ENCODE measurements at places on chromosomes 1 and 21.
A peak's percentile ranks its signal among the peaks of the same experiment; 100 is the strongest.

- no peak for DNase-seq
These were observed 998 bp upstream of the TTC34 start for GRCh38 chr1:2802421-2802961.

GRCh38 chr21:25507522-25507921 lies 99.8 kb downstream of the MRPL39 start:
- no peak for DNase-seq

DNA sequence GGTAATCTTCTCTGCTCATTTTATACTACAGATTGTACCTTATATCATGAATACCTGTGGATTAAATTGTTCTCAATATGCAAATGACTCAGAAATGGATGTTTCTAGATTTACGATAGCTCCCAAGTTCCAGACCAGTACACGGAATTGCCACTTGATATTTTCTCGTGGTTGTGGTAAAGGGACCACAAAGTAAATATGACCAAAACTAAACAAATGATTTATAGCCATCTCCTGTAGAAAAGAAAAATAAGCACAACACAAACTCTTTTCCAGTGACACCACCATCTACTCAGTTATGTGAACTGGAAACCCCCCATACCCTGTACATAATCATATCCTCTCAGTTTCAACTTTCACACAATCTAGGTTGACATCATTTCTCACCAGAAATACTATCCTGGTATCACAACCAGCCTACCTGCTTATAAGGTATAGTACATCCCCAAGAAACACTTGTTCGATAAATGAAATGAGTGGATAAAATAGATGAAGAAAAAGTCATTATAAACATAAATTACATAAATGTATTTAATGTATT lies 172.3 kb downstream of the ADGRL4 start:
- no peak for DNase-seq

- no peak for DNase-seq
These were observed 287.0 kb downstream of the OLFM3 start for GRCh38 chr1:101709721-101710120.

GRCh38 chr1:177122461-177123251 lies 41.9 kb downstream of the ASTN1 start:
- no peak for DNase-seq

GRCh38 chr1:40411294-40411693 lies 37.8 kb downstream of the SMAP2 start:
- DNase-seq = no peak

GRCh38 chr1:27602462-27603308 lies 1.3 kb downstream of the AHDC1 start:
- peak; percentile 46 for DNase-seq

GRCh38 chr1:69528376-69528775 lies 39.3 kb upstream of the LRRC7 start:
- no peak for DNase-seq

- DNase-seq = no peak
These were observed 5.4 kb upstream of the NBPF1 start for GRCh38 chr1:16618719-16619118.

DNA sequence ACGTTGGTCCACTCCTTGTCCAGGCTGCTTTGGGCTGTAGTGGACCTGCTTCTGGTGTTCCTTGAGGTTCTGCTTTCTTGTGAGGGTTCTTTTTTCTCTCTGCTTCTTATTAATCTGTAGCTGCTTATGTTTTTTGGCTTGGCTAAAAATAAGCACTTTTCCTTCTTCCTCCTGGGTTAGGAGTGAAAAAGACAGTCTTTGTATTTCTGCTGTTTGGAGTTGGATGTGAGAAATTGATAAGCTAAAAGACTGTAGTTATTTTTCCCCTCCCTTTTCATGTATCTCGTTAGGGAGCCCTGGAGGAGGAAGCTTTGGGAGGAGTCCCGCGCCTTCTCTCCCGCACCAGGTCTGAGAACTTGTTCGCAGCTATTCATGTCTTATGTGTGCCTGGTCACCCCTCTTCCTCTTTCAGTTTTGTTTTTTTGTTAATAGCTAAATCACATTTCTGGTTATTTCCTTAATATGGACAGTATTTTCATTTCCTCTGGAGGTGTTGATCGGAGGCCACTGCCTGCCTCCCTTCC lies 79.0 kb downstream of the GALNT2 start:
- no peak for DNase-seq

GRCh38 chr1:156247460-156248322 lies at the start of gene PAQR6:
Gene PAQR6 (minus strand): TSS chr1:156248056. CDS start chr1:156246731, 1,325 bp downstream.
- no peak for DNase-seq

DNA sequence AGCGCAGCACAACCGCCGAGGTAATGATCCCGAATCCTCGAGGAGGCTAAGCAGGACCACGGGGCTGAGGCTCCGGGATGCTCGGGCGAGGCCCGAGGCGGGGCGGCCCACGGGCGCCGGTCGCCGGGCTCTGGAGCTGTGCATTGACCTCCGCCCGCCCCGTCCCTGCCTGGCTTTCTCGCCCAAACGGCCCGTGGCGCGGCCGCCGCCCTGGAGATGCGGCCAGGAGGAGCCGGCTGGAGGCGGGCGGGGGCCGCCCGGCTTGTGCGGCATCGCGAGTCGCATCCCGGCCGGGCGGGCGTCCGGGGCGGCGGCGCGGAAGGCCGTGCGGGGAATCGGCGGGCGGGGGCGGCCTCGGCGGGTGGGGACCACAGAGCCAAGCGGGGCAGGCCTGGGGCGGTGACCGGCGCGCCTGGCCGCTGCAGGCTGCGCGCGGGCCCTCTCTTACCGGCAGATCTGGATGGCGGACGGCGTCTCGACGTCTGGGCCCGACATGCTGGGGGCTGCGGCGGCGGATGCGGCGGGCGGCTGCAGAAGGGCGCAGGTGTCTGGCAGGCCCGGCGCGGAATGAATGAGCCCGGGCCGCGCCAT lies 663 bp downstream of the ACOT7 start:
- peak; percentile 14 for DNase-seq

GRCh38 chr21:31720330-31720729 lies 11.6 kb downstream of the SCAF4 start:
- no peak for DNase-seq

GRCh38 chr1:10339815-10340214 lies 59.0 kb upstream of the PGD start:
- no peak for DNase-seq

GRCh38 chr1:23449306-23449705 lies 24.8 kb upstream of the TCEA3 start:
- no peak for DNase-seq

- DNase-seq = no peak
These were observed 82.6 kb upstream of the EXO1 start for GRCh38 chr1:241765390-241765789.

- DNase-seq = no peak
These were observed 20.7 kb downstream of the CD34 start for GRCh38 chr1:207890136-207890738.

GRCh38 chr1:206000641-206001339 lies 2.4 kb downstream of the RAB7B start:
- peak; percentile 61 for DNase-seq

GRCh38 chr1:74328851-74329250 lies 93.7 kb downstream of the TNNI3K start:
- DNase-seq = no peak

- no peak for DNase-seq
These were observed 1119.5 kb downstream of the PLA2G4A start for GRCh38 chr1:187948170-187948794.

DNA sequence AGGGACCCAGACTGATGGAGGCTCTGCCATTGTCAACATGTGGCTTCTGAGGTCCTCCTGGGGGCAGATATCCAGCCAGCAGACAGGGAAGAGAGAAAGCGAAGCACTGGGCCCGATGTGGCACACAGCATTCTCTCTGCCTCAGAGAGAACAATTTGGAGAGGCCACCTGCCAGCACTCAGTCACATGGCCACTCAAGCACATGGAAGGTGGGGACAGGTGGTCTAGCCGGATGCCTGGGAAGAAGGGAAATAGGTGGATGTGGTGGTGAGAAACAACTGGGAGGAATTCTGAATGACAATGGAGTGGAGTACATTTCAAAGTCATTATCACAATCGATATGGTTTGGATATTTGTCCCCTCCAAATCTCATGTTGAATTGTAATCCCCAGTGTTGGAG lies 109.0 kb downstream of the UBE2U start:
- DNase-seq = no peak

DNA sequence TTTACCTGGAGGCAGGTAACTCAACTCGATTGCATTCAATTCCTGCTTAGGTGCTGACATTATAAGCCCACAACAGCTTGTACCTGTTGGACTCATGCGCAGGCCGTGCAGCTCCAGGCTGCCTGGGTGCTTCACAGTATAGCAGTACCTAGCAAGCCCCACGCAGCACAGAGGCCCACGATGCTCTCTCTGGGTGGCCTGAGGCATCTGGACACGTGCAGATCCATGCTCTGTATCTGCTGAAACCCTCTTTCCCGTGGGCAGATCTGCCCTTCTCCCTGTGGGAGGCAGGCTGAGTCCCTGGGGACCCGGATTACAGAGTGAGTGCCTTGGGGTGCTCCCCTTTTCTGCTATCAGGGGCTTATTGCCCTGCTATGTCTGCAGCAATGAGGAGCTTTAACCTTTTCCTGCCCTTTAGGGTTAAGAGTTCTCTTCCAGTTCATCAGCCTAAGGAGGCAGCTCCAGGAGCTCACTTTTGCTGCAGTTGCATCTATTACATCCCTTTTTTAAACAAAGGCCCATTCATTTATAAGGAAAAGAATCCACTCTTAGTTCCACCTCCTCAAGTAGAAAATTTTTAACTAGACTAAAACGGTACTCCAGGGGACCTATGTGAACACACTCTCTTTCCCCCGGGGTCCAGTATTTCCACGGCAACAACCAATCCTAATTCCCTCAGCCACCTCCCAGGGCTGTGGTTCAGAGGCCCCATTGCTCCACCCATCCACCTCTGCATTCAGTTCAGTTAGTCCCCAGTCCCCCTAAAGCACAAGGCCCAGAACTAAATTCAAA lies 19.3 kb downstream of the ITPKB start:
- DNase-seq = no peak

DNA sequence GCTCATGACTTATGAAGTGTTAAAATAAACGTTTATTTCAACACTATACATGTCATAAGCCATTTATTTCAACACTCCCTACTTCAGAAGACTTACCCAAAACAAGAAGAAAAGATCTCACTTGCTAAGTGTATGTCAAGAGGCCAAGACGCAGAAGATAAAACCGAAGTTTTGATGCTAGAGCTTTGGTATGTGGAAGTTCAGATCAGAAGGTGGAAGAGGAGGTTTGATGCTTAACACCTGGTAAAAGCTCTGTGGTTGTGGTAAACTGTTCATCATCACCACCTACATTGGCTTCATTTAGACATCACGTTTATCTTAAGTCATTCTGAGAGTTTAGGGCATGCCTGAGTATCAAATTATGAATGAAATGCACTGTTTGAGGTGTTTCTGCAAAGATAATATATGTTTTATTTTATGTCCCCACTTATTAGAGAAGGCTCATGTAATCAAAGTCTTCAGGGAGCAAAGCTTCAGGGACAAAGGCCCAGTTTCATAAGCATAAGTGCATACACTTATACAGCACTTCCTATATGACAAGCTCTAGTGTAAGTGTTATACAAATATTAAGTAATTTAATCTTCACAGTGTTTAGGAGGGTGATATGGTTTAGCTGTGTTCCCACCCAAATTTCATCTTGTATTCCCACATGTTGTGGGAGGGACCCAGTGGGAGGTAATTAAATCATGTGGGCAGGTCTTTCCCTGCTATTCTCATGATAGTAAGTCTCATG lies 533.3 kb downstream of the PTBP2 start:
- no peak for DNase-seq

GRCh38 chr21:16538936-16539440 lies 809.2 kb downstream of the USP25 start:
- no peak for DNase-seq

DNA sequence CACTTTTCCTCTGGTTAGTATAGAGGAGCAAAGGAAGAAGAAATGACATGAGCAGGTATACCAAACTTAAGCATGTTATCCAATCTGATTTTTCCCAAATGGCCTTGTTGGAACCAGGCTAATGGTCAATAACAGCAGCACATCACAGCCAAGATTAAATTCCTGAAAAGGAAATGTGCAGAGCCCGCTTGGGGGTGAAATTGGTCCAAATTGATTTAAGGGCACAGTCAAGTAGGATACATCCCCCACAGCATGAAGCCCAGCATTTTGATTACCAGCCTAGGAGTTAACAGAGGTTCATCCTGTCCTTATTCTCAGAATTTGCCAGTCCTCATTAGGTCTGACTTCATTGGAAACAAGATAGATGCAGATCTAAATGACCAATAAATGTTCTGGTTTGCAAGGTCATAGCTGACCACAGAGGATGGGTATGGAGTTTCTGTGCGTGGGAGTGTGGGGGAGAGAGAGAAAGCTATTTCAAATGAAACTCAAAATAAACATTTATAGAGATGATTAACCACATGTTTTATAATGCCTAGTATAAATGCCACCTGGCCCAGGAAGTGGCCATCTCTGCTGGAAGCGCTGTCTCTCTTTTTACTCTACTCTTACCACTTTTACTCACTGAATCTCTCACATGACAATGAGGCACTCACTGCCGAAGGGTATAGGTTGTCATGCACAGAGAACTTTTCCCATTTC lies 38.7 kb downstream of the RGS5 start:
- no peak for DNase-seq

- no peak for DNase-seq
These were observed 16.5 kb downstream of the MGST3 start for GRCh38 chr1:165647517-165647916.

GRCh38 chr1:211259638-211260126 lies 516 bp downstream of the RCOR3 start:
- peak; percentile 68 for DNase-seq

- DNase-seq = no peak
These were observed 24.2 kb downstream of the ERG start for GRCh38 chr21:38474124-38474523.

DNA sequence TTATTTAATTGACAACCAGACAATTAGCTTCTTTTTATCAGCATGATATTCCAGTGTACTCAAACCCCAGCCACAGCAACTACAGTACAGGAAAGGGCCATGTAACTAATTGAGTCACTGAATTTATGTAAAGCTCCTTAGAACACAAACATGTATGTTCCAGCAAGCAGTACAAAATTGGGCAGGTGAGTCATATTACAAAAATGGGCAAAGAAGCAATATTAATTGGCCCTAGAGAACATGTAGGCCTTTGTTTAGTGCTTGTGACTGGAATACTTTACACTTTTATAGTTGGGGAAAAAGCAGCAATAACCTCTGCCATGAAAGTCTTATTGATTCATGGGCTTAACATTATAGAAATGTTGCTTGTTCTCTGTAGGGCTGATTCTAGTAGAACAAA lies 31.8 kb downstream of the CLEC20A start:
- no peak for DNase-seq

Measured in activated CD4-positive, alpha-beta memory T cell treated with anti-CD3 and anti-CD28 coated beads for 36 hours (primary cell).